Bone marrow (tissue), 2 donors: ENCODE measurements at places on chromosomes 3 and 15.

DNA sequence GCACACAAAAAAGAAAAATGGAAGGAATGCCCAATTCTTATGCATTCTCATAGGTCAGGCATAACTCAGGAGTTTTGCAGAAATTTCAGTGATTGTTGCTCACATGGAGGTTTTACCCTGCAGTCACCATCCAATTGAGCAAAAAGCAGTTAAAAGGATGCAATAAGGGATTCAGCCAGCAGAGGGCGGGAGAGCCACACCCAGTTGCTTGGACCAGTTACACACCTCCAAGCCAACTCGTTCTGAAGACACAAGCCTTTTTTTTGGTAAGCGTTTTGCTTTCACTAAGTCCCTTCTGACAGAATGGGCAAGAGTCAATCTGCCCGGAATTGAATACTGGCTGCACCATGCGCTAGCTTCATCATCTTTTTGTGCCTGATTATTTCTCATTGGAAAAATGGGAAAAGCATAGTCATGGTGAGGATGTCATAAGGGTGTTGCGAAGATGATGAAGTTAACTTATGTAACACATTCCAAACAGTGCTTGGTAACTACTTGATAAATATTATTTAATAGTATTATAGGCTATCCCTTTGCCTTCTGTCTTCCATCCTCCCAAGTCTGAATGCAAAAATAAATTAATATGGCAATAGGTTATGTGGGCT lies 154.4 kb upstream of the SGO1 start:
- DNase-seq = peak; percentile 29

DNA sequence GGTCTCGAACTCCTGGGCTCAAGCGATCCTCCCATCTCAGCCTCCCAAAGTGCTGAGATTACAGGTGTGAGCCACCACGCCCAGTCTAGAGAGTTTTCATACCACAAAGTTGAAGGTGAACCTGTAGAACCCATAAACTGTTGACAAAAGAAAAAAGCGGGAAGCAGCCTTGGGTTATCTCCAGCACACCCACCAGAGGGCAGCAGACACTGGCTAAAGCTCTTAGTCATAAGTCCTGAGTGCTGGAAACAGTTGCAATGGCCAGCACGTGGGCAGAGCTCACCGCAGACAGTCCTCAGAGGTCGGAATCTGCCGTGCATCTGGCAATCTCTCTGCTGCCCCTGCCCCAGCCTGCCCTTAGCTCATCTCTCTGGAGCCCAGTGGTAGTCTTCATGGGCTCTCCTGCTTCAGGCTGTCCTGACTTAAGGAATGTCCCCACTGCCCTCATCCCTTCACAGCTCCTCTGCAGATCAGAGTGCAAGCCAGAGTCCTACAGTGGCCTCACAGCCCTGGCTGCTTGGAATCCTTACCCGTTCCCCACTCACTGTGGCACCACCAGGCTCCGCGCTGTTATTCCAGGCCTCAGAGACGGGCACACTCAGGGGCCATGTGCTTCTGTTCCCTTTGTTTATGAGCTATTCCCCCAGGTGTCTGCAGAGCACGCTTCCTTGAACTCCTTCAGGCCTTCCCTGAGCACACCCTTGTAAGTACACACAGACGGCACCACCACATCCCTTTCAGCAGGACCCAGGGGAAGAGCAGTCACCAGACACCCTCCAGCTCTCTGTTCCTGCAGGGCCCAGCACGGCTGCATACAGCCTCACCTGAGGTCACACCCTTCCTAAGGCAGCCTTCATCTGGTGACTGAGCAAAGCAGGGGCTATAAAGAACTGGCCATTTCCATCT lies 8.8 kb upstream of the ELP6 start:
- peak; percentile 71 for DNase-seq

- DNase-seq = peak; percentile 77
Measured at GRCh38 chr15:74399100-74399499, 31.7 kb upstream of the CYP11A1 start.

DNA sequence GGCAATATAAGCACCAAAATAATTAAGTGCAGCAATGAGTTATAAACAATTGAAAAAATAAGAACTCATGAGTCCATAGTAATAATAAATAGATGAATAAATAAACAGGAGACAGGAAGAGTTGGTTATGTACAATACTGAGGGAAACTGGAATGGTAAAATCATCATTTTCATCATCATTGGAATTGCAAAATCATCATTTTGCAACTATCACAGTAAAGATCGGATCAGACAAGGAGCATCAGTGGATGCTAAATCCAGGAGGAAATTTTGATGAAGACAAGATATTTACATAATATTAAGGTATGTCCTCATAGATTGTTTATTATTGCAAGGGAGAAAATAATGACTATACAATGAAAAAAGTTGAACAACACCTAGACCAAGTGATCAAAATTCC lies 38.8 kb upstream of the ACAN start:
- no peak for DNase-seq

DNA sequence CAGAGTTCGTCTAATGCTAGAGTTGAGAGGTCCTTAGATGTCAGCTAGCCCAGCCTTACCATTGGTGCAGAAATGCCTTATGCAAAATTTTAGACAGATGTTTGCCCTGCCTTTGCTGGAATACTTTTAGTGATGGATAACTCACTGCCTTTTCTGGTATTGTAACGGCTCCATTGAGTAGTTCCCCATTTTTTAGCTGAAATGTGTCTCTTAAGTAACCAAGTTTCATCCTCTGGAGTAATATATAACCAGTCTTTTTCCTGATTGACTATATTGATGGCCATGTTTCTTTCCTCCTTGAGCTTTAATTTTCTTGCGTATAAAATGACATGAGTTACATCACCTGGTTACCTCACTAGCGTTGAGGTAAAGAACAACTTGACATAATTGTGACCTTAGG lies 45.0 kb downstream of the SNRK start:
- DNase-seq = no peak

GRCh38 chr3:119891944-119892721 lies 110.2 kb downstream of the NR1I2 start:
- no peak for DNase-seq

- no peak for DNase-seq
Measured at GRCh38 chr3:112357930-112358780, 25.2 kb downstream of the CD200 start.

DNA sequence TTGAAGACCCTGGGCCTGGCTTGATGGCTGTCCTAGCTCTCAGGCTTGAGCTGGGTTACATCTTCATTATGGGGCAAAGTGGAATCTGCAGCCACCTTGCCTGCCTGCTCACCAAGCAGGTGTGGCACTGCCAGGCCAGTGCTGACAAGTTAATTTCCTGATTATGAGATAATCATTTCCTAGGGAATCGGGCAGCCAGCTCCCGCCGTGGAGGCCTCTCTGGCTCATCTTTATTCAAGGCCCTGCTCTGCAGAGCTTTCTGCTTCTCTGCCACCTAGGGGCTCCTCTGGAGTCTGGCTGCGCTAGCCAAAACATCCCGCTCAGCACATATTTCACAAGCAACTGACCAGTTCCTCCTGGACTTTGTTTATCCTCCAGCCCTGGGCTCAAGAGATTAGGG lies 9.9 kb downstream of the LOXL1 start:
- DNase-seq = no peak

DNA sequence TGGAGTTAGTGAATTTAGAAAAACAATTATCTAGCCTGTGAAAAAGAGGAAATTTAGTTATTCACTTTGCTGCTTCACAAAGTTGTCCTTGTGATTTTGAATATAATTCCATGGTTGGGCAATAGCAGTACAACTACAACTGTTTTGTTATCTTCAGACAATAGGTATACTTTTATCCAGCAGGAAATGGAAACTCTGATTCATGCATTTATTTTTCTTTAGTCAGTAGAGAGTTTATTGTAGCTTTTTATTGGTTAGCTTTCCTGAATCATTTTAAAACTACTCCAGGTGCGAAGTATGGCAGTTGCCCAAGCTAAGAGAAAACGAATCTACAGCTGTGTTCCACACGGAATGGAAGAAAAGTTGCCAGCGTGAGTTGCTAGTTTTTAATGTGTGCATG lies 80.3 kb downstream of the TM4SF4 start:
- no peak for DNase-seq

- DNase-seq = no peak
Measured at GRCh38 chr15:91862891-91863504, 9.5 kb downstream of the SLCO3A1 start.

DNA sequence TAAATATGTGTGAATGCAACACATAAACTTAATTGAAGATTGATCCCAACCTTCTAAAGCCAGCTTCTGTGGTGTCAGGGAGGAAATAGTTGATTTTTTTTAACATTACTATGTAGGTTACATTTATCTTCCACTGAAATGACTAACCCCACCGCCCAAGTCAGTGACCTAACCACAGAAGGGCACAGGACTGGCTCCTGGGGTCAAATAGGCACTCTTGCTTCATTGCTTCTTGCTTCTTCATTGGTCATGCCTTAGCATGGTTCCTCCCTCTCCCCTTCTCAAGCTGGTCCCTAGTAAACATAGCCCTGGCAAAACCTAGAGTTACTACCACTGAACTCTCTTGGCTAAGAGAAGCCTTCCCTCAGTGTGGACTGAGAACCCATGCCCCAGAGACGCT lies 12.3 kb downstream of the EIF1B start:
- no peak for DNase-seq

DNA sequence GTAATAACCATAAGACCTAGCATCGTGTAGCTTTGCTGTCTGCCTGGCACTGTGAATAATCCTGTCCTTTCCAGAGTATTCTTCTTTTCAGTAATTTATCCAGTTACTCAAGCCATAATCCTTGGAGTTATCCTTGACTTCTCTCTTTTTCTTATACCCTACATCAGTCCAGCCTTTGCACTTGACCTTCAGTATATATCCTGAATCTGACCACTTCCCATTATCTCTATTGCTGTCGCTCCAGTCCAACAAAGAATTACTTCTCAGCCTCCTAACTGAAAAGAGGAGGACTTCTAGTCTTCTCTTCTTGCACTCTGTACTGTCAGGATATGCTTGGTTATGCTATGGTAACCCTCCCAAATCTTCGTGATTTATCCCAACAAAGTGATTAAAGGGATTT lies 393.8 kb downstream of the SHQ1 start:
- no peak for DNase-seq

DNA sequence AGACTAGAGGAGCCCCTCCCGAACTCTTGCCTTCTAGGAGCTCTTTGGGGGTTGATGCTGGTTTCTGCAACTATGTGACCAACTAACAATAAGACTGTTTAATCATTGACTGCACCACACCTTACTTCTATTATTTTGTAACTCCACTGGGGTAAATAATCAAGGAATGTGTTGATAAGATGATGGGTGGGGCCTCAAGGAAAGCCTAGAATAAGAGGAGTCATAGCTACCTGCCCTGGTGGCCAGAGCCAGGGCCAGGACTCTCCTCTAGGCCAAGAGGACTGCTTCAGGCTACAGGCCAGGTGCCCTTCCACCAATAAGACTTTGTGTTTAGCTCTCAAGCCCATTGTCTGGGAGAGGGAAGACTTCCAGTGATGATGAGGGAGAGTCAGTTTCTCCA lies 41.2 kb upstream of the PIAS1 start:
- DNase-seq = no peak

DNA sequence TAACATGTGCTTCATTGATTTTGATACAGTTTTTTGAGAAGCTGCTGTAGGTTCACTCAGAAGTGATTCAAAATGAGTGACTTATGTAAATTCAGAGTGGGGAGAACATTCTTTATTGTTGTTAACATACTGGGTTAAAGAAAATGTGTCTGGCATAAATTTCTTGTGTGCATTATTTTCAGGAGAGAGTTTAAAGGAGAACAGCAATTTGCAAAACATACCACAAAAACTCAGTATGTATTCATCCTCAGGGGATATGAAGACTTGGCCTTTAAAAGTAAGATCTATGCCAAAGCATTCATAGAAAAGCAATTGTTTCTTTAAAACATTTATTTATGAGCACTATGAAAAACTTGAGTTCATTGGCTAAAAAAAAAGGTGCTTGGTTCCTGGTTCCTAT lies 1089.8 kb downstream of the ROBO2 start:
- no peak for DNase-seq
